ENCODE measurements at places on chromosomes 5 and 9. TPM values are rescaled to one million over a fixed set of nuclear protein-coding genes. Genes with fewer than 3 reads are reported as not detected.
A peak's percentile ranks its signal among the peaks of the same experiment; 100 is the strongest.

Gene ZNF658
- total RNA-seq, result 4.1 TPM

Gene MRPS2
- 65.8 TPM for total RNA-seq

Gene LCN9
- total RNA-seq, result not detected

DNA sequence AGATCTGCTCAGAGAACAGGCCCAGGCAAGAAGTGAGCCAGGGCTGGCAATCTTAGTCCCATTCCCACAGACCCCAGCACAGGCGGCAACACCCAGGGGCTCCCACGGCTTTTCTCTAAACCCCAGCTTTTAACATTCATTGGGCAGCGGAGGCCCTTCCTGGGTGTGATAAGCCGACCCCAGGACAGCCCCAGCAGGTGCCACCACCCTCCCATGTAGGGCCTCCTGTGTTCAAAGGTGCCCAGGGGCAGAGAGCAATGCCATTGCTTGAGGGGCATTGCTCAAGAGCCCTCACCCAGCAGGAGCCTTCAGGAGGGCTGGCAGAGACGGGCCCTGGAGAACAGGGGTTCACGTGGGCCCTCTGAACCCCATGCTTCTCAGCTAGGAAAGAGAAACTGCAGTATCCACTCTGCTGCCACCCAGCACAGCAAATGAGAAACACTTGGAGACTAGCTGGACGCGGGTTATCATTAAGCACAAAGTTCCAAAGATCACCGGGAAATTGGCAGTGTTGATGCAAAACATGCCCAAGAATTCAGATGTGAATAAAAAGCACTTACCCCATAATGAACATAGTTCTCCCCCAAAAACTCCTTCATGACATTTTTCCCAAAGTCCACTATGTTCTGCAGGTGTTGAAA lies 13.9 kb downstream of the IPPK start:
- no peak for DNase-seq

DNA sequence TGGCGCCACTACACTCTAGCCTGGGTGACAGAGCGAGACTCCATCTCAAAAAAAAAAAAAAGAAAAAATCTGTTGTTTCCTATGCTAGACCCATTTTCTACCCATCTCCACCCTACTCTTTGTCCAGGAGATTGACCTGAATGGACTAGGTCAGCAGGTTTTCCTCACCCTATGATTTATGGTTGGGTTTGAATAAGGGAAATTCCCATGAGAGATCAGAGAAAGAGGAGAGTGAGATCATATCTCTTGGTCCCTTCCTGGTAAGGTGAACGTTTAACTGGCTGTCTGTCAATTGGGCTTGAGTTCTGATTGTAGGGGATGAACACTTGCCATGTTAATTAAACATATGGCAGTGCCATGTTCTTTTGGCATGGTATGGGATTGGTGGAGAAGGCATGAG lies 387.4 kb downstream of the MAN2A1 start:
- no peak for DNase-seq

DNA sequence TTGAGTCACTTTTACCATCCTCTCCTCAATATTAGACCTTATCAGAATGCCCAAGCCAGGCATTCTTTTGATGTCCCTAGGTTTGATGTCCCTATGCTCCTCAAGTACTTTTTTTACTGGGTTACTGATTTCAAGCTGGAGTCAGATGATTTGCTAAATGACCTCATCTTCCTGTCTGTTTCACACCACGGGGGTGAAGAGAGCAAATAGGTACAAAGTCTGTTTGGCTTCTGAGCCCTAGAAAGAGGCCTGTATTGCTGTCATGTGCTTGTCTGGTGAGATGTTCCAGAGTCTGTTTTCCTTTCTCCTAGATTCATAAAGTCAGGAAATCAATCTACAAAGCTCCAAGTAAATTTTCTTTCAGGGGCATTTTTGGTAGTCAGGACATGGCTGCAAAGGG lies 12.7 kb upstream of the DAB2 start:
- no peak for DNase-seq

DNA sequence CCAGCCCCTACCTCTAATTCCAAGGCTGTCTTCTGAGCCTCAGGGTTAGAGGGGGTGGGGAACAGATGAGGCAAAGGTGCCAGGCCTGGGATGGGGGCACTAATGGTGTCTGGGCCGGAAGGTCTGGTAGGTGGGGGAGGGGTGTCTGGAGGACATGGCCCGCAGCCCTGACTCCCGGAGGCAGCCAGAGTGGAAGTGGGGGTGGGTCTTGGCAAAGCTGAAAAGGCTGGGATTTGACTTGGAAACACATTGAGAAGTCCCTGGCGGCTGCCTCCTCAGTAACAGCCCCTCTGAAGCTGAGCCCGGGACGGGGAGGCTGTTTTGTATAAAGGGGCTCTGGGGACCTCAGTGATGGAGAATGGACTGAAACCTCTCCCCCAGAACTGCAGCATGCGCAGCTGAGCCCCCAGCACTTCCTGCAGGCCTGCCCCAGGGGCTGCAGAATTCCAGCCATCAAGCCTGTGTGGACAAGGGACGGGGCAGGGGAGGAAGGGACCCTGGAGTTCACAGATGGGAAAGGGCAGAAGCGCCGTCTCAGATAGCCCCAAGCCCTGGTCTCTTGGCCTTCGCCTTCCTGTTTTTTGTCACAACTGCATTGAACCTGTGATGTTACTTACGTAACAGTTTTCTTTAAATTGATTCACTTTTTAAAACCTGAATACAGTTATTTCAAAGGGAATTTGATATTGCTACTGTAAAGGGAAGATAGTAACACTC lies 49.3 kb upstream of the SYNPO start:
- no peak for DNase-seq

- DNase-seq, result peak; percentile 8
These were observed 501.3 kb upstream of the FTMT start for GRCh38 chr5:121350181-121350930.

DNA sequence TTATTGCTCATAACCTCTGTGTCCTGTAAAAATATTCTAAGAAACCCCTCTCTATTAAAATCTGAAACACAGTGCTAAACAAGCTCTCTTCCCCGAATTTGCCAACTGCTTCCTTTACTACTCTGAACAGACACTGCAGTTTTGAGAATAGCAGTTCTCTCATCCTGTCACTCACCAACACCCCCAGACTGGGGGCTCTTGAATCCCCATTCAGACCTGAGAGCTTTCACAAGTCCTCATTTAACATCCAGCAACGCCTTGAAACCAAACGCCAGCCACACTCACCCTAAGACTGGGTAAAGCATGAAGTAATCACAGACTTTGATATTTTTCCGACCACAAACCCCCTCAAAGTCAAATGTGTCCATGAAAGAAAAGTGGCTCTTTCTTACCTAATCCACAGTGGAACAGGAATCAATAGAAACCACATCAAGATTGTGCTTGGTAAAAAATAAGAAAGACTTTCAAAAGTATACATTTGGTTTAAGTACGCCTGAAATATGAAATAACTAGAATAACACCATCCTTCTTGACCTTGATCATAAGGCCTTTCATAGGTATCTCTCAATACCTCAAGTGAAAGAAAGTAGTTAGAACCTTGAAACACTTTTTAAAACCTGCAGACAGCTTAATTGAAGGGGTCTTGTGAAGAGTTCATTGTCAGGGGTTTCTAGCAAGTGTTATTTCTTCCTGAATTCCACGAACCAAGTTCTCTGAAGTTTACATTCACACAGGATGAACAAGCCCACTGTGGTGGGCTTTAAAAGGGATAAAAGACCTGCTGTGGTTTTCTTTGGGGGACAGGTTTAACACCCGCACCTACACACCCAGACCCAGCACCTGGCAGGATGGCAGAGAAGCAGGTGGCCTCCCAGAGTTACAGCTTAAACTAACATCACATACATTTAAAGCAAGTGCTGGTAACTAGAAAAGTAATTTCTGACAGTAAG lies 412.6 kb downstream of the MLLT3 start:
- DNase-seq, result no peak

GRCh38 chr5:65482736-65483545 lies 1.2 kb upstream of the ADAMTS6 start:
- DNase-seq, result peak; percentile 50
